KG1 (cell line): ENCODE measurements at places on chromosomes 6 and 20.

DNA sequence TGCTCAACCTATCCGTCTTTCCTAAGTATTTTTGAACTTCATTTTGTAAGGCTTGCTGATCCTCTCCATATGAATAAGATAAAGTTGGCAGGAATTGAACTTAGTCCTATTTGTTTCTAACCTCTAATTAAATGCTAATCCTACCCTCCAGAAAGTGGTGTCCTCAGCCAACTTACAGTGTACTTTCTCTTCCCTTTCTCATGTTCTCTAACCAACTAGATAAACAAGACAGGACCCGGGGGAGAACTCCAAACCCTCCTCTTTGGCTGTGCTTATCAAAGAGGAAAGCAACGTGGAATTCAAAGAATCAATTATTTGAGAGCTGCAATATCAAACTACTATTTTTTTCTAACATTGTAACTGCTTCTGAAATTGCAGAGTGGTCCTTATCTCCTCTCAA, 56.5 kb upstream of the NRSN1 start:
- no peak for DNase-seq

DNA sequence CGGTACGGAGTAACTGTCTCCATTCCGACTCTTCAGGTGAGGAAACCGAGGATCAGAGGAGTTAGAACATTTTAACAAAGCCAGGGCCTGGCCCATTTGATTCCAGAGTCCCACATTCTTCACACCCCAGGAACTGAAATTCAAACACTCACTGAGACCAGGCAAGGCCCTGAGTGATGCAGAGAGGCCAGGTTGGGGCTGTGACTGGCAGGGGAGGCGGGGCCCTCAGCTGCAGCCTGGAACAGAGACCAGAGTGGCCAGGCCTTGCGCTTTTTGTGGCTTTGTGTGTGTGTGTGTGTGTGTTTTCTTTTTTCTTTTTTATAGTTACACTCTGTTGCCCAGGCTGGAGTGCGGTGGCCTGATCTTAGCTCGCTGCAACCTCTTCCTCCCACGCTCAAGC, 57.2 kb downstream of the BCAS4 start:
- no peak for DNase-seq

GRCh38 chr6:11284996-11285395, 52.5 kb upstream of the NEDD9 start:
- DNase-seq, result no peak

DNA sequence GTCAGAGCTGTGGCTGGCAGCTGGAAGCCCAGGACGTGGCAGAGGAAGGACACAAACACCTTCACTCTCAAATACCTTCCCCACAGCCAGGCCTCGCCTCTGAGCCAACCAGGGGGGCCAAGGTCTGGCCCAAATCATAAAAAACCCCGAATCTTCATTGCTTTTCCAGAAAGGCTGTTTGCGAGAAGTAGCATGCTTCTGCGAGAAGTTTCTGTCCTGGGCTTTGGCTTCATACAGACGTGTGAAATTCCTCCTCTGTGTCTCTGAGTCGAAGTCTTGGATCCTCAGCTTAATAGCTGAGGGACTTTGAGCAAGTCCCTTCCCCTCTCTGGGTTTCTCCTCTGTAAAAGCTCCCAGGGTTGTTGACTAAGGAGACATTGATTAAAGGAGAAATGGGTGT, 63.0 kb downstream of the CHMP4B start:
- DNase-seq, result no peak

DNA sequence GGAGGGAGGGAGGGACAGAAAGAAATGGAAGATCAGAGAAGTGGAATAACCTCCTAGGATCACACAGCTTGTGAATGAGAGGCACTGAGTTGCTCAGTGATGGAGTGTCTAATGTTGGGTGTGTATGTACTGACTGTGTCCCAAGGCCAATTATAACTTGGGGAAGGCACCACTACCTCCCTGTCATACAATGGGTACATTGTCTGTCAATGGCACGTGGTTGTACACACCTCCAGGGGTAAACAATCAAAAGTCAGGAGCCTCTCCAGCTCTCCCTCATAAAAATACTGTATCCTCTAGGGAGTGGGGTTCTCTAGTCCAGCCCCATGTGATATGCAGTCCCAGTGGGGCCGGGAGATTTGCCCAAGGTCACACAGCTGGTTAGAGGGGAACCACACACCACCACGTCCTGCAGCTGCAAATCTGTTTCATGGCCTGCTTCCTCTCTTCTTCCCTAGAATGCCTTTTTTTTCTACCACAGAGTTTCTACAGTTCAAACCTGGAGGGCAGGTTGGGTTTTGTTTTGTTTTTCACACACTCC, 112.5 kb downstream of the SNX5 start:
- DNase-seq, result no peak

GRCh38 chr6:19261642-19262041, 575.5 kb upstream of the ID4 start:
- DNase-seq, result no peak

GRCh38 chr6:21501021-21501354, 92.6 kb upstream of the SOX4 start:
- no peak for DNase-seq

GRCh38 chr6:37262446-37263026, 4.6 kb upstream of the TMEM217 start:
- no peak for DNase-seq

GRCh38 chr6:166241974-166242373, 66.2 kb downstream of the PRR18 start:
- DNase-seq, result no peak

DNA sequence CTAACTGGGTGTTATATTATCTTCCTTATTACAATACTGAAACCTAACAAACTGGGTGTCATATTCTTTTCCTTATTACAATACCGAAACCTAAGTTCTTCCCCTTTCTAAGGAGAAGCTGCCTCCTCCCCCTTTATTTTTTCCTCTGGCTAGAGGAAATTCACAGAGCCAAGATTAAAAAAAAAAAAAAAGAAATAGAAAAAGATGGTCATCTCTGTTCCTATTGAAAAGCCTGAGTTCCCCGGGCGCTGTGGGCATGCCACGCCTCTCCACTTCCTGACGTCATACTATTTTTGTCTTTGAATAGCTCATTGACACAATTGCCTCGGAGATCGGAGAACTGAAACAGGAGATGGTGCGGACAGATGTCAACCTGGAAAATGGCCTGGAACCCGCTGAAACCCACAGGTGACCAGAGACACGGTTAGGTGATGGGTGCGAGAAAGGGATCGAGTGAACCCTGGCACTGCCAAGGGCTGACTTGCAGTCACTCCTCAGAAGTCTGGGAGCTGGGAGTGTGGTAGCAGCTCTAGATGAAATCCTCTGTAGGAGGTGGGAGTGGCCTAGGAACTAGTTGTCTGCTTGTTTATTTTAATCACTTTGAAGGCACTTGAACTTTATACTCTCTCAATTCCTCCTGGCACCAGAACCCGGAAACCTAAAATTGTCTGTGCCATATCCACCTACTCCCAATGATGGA, 82.2 kb upstream of the NAA20 start:
- DNase-seq, result peak; percentile 6

DNA sequence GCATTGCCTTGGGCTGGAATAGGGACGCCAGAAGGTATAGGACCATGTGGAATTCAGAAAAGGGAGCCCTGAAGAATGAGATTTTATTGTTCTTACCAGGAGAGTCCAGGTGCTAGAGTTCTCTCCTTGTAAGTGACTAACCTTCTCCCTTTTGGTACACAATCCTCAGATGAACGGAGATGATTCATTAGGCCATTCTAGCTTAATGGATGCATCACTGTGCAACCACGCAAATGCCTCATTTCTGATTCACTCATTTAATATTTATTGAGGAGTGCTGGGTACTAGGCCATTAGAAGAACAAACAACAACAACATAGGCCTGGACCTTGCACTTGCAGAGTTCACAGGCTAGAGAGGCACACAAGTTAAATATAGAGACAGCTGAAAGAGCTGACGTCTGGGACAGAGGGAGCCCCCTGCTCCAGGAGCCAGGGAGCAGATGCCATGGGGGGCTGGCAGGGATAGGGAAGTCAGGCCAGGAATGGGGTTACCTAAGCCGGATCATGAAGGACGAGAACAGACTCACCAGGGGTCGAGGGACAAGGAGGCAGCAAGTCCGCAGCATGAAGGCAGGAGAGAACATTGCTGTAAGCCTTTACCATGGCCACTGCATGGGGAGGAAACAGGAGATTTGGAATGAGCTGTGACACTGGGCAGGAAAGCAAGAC, 179.5 kb upstream of the AKAP12 start:
- no peak for DNase-seq

DNA sequence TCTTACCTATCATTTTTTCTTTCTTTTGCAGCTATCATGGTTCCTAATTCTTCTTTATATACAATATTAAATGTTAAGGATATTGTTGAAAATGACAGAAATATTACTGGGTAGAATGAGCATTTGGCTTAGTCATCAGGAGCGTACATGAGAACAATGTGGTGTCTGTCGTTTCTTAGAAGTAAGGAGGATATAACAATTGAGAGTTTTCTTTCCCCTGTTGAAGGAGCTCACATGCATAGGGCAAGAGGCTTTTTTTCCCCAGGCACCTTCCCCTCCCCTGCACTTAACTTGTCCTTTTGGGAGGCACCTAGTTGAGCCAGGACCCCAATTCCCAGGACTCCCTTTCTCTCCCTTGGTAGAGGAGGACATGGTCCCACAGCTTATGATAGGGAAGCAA, 25.0 kb downstream of the MC3R start:
- no peak for DNase-seq

- DNase-seq, result no peak
These were observed 96.2 kb upstream of the RNF217 start for GRCh38 chr6:124866040-124866439.

- DNase-seq, result no peak
These were observed 42.1 kb upstream of the TMEM30A start for GRCh38 chr6:75326557-75327258.

GRCh38 chr6:155747491-155747890, 291.9 kb upstream of the NOX3 start:
- no peak for DNase-seq

DNA sequence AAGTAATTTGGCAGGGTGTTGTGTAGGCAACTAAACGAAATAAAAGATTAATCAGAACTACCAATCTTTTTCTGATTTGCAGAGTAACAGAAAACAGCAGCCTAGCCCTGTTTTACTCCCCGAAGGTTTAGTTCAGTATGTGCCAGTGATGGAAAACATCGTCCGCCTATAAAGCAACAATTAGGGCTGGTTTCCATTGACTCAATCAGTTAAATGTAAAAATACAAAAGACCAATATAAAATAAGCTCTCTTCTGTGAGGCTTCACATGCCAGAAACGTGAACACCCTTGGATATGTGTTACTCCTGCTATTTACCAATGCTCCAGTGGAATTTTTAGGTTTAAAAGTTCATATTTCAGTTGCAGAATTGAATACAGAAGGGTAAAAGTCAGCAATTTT, 210.5 kb upstream of the RSPO3 start:
- DNase-seq, result no peak

- DNase-seq, result no peak
These were observed 19.5 kb downstream of the SRSF6 start for GRCh38 chr20:43477193-43477592.

DNA sequence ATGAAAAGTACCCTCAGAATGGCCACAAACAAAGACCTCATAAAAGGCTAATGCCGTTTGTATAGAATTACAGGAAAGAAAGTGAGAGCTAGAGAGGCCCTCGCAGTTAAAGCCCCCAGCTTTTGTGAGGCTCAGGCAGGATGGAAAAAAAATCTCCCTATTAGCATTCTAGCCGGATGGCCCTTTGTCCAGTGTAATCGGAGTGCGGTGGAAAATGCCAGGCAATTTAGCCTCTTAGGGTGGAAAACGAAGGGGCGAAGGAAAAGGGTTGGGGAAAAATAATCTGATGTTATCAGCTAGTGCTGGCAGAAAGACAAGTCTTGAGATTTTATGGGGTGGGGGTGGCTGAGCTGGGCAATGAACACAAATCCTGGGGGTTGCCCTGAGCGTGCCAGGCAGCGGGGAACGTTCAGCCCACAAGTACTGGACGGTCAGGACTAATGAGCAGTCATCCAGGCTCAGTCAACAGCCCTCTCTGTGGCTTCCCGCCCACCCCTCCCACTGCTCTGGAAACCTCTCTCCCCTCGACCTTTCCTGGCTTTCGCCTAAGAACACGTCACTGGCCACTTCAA, 92.4 kb downstream of the PSMG4 start:
- no peak for DNase-seq

DNA sequence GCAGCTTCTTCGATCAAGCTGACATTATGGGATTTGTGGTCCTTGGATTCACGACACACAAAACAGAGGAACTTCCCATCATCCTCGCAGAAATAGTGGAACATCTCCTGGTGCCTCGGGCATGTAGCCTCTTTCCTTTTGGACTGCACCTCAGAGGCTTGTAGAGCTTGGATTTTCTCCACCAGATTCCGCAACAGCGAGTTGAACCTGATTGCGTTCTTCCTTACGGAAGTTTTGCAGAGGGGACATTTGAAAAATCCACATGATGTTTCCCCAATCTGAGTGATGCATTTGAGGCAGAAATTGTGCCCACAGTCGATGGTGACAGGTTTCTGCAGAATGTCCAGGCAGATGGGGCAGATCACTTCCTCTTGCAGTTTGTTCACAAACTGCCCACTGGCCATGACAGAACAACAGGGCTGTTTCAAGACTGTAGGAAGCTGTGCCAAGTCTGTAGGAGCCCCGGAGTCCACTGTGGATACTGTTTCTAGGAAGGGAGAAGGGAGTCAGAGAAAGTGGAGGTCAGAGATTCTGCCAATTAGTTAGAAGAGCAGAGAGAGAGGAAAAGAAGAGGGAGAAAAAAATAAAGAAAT, 392 bp downstream of the TRIM31 start:
- DNase-seq, result no peak

DNA sequence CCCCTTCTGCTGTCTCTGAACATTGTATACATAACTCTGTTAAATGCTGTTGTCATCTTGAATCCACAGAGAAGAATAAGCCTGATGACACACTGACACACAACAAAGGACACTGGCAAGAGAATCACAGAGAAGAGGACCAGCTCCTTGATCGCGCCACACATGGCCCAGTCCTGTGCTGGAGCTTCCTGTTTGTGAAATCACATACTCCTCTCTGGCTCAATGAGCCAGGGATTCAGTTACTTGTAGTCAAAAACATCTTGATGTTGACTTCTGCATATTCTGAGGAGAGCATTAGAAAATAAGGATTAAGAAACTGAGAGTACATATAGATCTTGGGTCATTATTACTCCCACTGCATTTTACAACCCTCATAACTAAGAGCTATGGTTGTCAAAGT, 100.1 kb downstream of the EPB41L2 start:
- DNase-seq, result no peak

- DNase-seq, result no peak
These were observed 149.8 kb downstream of the SYCP2 start for GRCh38 chr20:59783641-59784010.

DNA sequence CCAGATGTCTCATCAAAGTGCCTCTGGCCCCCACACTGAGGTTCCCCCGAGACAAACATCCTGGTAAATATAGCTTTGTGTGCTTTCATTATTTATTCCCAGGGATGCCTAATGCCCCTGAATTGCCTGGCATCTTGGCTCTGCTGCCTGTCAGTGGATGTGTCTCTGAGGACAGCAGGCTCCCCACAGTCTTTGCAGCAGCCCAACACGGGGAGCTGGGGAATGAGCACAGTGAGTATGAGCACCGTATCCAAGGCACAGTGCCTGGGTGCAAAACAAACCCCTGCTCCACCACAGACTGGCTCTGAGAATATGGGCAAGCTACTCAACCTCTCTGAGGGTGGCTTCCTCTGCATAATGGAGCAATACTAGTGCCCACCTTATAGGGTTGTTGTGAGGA, 165.9 kb downstream of the PTPRT start:
- DNase-seq, result no peak
